ENCODE measurements at places on chromosomes 7 and 10.
A peak's percentile ranks its signal among the peaks of the same experiment; 100 is the strongest.

- peak; percentile 23 for DNase-seq
Observed at GRCh38 chr10:26437637-26438461, at the start of gene APBB1IP. Gene APBB1IP, plus strand, starts transcription at chr10:26438341. Its CDS starts 53,986 bp downstream, at chr10:26492327.

DNA sequence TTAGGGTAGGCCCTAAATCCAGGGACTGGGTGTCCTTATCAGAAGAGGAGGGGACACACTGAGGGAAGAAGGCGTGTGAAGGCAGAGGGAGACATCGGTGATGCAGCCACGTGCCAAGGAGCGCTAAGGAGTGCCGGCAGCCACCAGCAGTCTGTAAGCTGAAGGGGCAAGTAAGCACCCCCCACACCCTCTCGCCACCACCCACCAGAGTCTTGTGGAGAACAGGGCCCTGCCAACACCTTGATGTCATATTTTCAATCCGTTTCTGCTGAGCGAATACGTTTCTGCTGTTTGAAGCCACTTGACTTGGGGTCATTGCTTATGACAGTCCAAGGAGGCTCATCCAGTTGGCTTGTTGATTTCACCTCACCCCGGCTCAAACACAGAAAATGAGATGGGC, 37.9 kb downstream of the RGS10 start:
- no peak for DNase-seq

- no peak for DNase-seq
Observed at GRCh38 chr10:26869528-26869927, 8.8 kb upstream of the ABI1 start.

DNA sequence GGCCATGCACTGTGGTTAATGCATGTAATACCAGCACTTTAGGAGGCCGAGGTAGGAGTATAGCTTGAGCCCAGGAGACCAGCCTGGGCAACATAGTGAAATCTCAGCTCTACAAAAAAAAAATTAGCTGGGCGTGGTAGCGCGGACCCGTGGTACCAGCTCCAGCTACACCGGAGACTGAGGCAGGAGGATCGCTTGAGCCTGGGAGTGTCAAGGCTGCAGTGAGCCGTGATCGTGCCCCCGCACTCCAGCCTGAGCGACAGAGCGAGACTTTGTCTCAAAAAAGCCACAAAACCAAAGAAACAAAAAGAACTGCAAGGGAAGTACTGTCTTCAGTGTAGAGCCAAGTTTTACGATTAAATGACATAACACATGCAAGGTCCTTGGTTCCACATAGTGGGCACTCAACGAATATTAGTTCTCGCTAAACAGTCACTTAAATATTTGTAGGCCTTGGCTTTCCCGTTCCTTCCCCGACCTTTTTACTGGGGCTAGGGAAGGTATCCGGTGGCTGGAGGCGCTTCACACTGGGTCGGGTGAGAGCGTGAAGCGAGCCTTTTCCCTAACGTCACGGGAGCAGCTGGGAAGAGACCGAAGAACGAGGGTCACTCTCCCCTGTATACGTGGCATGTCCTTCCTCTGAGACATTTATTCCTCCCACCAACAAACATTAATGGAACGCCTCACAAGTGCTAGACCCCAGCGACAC, 993 bp upstream of the SND1 start:
- no peak for DNase-seq

- no peak for DNase-seq
Observed at GRCh38 chr10:19169684-19170083, 121.1 kb downstream of the MALRD1 start.

DNA sequence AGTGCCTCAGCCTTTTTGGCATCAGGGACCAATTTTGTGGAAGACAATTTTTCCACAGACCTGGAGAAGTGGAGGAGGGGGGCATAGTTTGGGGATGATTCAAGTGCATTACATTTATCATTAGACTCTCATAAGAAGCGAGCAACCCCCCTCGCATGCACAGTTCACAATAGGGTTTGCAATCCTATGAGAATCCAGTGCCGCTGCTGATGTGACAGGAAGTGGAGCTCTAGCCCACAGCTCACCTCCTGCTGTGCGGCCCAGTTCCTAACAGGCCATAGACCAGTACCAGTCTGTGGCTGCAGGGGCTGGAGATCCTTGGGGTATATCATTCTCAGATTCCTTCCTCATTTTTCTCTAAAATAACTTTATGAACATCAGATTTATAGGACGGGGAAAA, 50.8 kb downstream of the ATAD1 start:
- DNase-seq = no peak

GRCh38 chr10:116833986-116834985, 15.0 kb upstream of the ENO4 start:
- DNase-seq = no peak

GRCh38 chr10:18246967-18247366, 106.7 kb downstream of the CACNB2 start:
- DNase-seq = no peak

DNA sequence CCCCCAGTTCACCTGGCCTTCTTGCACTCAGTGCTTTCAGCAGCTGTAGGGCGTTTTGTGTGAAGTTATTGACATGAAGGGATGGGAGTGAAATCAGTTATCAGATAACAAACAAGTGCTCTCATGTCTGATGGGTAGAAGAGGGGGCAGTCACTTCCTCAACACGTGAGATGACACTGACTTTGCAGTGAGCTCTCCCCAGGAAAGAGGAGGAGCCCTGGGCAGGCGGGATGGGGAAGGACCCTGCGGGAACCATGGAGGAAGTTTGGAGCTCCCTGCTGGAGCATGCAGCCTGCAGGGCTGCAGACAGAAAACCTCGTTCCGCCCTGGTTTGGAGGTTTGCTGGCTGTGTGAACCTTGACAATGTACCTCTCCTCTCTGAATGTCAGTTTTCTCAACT, 38.7 kb downstream of the GPR26 start:
- DNase-seq = no peak

GRCh38 chr10:115801992-115802391, 471.0 kb downstream of the GFRA1 start:
- DNase-seq = no peak

Data from stimulated activated CD8-positive, alpha-beta memory T cell treated with anti-CD3 and anti-CD28 coated beads, Interleukin-15, amount 100 ng/mL, for 4 hours (primary cell).